Stimulated activated CD4-positive, alpha-beta T cell treated with anti-CD3 and anti-CD28 coated beads, Interleukin-1b, Interleukin-23, amount 100 ng/mL, for 1 hour (primary cell): ENCODE measurements at places on chromosomes 2 and 18.

DNA sequence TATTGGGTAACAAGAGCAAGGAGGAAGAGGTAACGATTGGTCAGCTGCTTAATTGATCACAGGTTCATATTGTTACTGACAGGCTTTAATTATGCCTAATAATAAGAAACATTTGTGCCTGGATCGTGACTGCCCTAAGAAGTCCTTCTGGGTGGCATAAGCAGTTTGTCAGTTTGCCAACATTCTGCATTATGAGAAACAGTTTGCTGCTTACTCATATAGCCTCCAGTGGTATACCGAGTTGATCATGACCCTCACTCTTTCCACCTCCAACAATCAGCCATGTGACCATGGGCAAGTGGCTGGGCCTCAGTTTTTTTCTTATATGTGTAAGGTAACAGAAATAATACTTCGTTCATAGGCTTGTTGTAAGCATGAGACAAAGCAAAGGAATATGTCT, 96.6 kb upstream of the CABLES1 start:
- no peak for DNase-seq

- DNase-seq = no peak
Observed at GRCh38 chr2:140841141-140841540, 1289.7 kb downstream of the LRP1B start.

- DNase-seq = peak; percentile 12
Observed at GRCh38 chr2:68253219-68254068, 1.1 kb upstream of the PPP3R1 start.

GRCh38 chr18:48696218-48696617, 157.4 kb downstream of the CTIF start:
- no peak for DNase-seq

DNA sequence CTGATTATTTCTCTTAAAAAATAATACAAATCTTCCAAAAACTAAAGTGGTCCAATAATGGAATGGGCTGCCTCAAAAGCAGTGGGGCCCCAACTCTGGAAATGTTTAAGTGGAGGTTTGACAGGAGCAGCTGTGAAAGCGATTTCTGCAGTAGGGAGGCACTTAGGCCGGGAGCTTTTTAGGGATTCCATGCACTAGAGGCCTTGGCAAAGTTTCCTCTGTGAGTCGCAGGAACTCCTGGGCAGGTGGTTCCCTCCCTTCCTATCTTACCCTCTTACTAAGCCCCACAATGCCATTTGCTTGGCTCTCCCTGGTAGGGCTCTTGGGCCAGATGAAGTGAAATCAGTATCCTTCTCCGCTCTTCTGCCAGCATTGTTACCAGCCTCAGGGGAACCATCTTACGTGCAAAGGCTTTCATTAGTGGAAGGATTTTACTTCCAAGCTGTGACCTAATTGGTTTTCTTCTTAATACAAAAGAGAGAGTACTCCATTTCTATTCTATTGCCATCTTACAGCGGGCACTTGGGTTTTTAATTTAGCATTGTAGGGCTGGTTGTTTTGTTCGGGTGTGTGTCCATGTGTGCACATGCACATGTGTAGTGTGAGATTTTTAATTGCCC, 34.3 kb upstream of the C18orf32 start:
- no peak for DNase-seq

DNA sequence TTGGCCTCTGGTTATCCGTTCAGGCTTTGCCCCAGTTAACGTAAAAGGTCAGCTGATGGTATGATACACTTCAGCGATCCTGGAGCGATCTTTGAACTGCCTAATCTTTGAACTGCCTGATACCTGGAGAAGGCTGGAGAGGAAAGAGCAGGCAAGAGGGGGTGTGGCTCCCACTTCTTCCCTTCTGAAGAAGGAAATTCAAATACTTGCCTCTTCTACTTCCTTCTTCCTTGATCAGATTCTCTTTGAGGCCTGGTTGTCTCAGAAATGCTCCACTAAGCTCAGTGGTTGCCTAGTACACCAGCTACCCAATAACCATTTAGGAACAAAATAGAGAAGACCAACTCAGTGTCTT, 619 bp downstream of the GALM start:
- DNase-seq = no peak

DNA sequence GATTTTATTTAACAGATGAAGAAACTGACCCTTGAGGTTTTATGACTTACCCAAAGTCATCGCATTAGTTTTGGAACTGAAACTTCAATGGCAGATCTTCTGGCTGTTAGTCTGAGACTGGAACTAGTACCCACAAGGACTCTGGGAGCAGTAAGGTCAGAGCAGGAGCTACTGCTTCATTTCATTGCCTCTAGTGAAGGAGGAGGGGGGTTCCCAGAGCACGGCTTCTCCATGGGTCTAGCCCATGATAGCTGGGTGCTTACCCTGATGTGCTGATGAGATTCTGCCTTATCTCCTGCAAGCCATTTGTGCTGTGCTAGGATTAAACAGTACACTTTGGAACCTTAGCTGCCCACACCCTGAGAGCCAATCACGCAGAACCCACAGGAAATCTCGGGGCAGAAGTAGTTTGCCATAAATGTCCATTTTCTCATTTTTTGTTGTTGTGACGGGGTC, 5.4 kb upstream of the RNASEH1 start:
- DNase-seq = no peak

- no peak for DNase-seq
Observed at GRCh38 chr18:75678627-75679026, 251.1 kb upstream of the SMIM21 start.

DNA sequence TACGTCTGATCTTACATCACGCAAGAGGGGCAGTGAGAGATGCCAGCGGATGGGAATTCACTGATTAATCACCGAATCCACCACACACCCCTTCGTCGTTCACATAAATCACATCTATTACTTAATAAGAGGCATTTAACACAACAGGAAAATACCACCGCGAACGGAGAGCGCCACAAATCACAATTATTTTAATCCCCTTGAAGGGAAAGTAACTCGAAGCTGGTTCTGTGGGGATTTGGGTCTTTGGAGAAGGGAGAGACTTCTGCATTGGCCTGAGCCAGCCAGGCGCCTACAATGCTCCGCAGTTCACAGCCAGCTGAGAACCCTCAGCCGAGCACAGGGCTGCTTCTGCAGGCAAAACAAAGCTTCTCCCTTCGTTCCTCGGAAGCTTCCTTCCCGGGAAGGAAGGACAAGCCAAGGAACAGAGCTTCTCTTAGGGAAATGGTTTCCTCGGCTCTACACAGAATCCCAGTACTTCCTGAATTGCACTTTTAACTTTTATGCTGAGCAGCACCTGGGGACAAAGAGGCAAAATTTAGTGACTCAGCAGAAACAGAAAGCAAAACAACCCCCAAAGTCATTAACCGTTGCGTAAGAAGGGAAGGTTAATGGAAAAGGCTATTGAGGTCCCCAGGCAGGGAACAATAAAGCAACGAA, at the start of gene LRP1B:
LRP1B (minus strand) TSS at position 7 of the 660 bp plus-strand sequence. CDS start 287 bp downstream, outside the sequence.
- no peak for DNase-seq

DNA sequence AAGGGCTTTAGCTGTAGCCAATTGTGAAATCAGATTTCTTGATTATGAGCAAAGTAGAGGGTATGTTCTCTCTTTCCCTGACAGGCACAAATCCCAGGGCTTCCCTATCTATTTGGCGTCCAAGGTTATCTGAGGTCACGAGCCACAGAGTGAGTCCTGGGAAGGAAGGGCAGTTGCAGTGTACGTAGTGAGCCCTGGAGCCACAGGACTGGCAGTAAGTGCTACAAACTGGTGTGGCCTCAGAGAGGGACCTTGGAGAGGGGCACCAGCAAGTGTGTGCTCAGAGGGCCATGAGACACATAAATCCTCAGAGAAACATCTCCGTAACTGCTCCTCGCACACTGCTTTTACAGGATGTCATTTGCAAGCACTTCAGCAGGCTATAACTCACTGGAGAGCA, 115.5 kb upstream of the SH3BP4 start:
- DNase-seq = no peak

DNA sequence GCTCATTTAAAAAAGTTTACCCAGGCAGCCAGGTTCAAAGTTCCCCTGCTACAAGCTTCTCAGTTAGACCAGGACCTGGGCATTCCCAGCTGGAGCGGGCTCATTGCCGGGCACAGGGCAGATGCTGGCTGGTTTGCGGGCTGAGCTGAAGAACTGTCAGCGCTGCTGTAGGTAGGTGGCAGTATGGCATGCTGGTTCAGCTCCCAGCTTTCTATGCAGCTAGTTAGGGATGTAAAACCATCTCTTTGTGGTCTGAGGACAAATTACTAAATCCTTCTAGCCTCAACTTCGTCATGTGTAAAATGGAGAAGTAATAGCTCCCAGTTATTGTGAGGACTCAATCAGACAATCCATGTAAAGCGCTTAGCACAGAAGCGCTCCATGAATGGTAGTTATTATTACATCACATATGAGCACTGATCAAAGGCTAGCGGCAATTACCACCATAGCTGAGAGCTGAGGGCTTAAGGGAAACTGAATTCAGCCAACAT, 2.4 kb upstream of the LDLRAD4 start:
- no peak for DNase-seq

- no peak for DNase-seq
Observed at GRCh38 chr2:42809131-42809818, 16.9 kb upstream of the HAAO start.

DNA sequence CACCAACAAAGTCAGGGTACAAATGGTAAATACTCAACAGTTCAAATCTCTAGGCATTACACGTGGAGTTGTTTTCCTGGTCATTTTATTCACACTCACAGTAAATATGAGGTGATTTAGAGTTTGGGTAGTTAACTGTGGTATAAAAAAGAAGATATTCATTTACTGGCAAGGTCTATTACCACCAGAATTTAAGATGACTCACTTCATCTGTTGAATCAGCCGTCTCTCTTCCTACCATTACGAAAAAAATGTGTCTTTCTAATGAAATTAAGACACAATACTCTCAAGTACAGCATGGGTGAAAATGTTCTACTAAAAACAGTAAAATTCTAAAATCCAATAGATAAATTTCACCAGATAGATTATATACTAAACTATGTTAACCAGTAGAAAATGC, 21.0 kb upstream of the GPR75 start:
- DNase-seq = no peak

DNA sequence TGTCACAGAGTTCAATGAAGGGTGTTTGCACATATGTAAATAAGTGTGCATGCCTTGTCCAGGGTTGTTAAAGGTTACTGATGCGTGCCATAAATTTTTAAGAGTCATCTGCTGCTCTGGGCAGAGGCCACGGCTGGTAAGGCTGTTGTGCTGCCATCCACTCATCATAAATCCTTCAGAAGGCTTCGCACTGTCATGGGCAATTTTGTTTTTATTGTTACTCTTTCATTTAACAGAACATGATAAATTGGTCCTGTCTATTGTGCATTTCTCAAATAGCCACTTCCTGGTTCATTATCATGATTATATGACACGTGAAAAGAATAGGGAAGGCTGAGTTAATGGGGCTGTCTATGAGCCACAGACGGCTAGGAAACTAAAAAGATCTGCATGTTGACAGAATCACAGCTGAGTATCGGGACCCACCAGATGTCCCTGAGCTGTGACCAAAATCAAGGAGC, 634.3 kb upstream of the SOX11 start:
- no peak for DNase-seq

- no peak for DNase-seq
Observed at GRCh38 chr2:187594801-187595200, 40.6 kb upstream of the TFPI start.

GRCh38 chr2:128715360-128715759, 396.7 kb upstream of the HS6ST1 start:
- no peak for DNase-seq

DNA sequence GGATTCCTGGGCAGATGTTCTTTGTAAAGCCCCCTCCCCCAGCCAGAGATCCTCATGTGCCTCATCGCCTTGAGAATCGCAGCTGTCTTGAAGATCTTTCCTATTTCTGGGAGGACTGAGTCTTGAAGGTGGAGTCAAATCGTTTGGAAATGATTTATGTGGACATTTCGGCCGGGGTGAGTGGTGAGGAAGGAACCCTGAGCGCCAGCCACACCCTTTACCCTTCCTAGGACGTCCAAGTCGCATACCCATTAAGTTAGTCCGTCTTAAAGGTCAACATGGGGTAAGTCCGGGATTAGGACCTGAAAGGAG, 84.9 kb upstream of the ZCCHC2 start:
- no peak for DNase-seq

- no peak for DNase-seq
Observed at GRCh38 chr2:219155054-219155644, 5.5 kb downstream of the NHEJ1 start.

- DNase-seq = no peak
Observed at GRCh38 chr2:28665041-28665704, 86.5 kb upstream of the PPP1CB start.

DNA sequence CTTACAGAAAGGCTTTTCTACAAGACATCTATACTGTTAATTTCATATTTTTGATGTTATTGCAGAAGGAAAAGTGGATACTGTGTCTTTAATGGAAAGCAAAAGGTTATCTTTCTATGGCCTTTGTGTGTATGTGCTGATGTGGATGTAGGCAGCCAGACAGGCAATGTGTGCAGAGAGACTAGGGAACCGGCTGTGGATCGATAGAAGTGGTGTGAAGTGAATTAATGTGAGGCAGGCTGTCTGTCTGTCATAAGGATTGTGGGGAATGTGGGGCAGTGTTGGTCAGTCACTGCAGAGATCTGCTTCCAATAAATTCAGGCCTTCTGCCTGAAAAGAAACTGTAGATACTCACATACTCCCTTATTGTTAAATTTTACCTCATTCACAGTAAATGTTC, 156.7 kb downstream of the WDR7 start:
- DNase-seq = no peak

GRCh38 chr2:106104332-106105062, 89.6 kb downstream of the UXS1 start:
- DNase-seq = no peak

DNA sequence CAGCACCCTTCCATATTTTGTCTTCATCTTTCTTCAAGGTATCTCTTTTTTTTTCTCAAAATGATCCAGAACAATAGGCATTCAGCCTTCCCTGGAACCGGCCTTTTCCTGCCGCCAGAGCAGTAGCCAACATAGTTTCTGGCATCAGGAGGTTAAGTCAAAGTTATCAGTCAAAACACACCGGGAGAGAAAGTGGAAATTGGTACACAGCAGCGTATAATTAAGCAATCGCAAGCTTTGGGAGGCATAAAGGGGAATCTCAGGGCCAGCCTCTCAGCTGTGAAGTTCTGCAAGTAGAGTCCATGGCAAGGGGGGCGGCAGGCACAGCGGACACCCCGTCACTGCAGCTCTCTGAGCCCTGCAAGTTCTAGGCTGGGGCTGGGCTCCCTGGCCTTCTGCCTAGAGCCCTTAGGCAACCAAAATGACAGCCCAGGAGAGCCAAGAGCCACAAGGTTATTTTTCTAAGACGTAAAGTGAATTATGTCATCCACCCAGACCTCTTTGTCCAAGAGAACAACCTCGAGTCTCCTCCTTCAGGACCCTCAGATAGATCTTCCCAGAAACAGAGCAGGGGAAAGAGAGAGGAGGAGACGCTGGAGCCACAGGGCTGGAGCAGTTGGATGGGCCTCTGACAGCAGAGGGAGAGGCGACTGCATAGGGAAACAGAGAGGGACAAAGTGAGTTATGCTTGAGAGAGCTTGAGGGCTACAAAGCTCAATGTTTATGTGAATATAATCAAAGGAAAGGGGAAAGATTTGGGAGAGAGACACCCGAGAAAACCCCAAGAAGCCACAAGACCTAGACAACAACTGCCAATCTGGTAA, 114.7 kb downstream of the BCL2L11 start:
- no peak for DNase-seq

GRCh38 chr18:10099539-10100140, 185.8 kb downstream of the VAPA start:
- no peak for DNase-seq
